Naive B cell (primary cell): ENCODE measurements at places on chromosomes 2 and 18.

- no peak for DNase-seq
Measured at GRCh38 chr2:109654326-109655050, 40.3 kb downstream of the SOWAHC start.

DNA sequence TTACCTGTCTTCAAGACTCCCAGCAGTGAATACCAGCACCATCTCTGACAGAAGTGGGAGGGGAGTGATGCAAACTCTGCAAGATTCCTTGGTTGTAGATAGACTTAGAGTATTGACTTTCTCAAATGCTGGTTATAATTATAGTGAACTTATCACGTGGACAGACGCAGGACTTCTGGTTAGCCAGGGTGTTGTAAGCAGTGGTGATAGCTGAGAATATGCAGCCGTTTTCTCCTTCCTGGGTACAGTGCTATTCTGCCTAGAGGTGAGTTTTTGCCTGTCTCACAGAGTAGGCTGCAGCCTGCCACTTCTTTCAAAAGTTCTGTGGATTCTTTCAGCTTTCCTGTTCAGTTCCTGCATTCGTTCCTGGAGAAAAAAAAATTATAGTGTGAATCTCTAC, 733 bp upstream of the CXCR2 start:
- no peak for DNase-seq

DNA sequence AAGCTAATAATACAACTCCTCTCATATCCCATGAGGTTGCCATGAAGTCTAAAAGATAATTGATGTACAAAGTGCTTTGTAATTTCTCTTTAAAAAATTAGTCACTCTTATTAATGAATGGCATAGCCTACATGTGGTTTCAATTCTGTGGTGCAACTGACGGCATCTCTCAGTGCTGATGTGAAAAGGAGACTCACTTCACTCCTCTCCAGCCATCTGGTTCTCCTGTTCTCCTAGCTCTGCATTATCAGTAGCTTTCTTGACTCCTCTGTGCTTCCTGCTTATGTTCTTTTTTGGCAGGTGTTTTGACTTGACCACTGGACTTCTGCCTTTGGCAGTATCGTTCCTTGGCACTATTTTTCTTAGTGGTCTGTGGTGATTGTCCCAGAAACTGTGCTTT, 134.9 kb upstream of the ZFP36L2 start:
- no peak for DNase-seq

GRCh38 chr2:26653207-26654060, 12.3 kb upstream of the CIB4 start:
- no peak for DNase-seq

- peak; percentile 85 for DNase-seq
Measured at GRCh38 chr2:231674587-231675338, 33.6 kb upstream of the PTMA start.

DNA sequence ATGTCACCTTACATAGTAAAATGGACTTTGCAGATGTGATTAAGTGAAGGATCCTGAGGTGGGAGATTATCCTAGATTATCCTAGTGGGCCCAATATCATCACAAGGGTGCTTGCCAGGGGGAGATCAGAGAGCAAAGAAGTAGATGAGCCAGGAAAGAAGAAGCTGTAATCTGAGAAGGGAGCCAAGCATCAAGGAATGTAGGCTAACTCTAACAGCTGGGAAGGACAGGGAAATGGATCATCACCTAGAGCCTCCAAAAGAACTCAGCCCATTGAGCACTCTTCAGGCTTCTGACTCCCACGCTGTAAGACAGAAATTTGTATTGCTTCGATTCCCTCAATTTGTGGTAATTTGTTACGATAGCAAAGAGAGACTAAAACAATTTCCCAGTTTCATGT, 309.9 kb downstream of the LRP1B start:
- no peak for DNase-seq

DNA sequence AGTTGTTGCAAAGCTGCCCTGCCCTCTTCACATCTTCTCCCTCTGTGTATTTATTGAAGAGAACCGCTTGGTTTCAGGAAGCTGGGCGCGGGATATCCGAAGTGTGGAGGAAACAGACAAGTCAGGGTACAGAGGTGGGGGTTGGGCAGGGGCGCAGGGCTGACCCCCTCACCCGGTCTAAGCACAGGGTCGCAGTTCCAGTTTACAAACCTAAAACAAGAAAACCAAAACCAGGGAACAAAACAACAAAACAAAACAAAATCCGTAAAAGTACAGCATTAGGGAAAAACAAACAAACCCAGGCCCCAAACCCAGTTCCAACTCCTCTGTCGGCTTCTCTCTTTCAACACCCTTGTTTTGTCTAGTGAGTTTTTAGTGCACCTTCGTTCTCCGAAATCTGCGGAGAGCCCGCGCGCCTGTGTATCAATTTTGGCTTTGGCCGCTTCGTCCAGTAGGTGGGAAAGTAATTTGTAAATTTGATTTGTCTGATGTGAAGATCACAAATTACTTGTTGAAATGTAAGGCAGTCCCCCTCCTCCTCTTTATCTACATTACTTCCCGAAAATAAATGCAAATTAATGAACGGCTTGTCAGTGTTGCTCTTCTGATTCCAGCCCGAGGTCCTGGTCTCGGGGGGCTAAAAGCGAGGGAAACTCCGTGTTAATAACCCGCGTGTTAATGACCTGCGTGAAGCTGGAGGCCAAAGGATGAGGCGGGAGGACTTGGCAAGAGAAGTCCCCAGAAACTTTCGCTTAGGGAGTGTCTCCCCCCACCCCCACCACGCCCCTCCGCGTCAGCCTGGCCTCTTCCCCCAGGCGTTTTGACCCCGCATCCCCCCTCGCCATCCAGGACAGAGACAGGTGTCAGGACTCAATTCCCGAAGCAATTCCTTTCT, 6.9 kb downstream of the OTX1 start:
- DNase-seq: peak; percentile 18

- no peak for DNase-seq
Measured at GRCh38 chr2:227057060-227057459, 106.9 kb downstream of the COL4A4 start.
